NCI-H187 treated with DMSO at 0.1 percent for 48 hours (cell line): ENCODE measurements at places on chromosomes 12 and 14.

DNA sequence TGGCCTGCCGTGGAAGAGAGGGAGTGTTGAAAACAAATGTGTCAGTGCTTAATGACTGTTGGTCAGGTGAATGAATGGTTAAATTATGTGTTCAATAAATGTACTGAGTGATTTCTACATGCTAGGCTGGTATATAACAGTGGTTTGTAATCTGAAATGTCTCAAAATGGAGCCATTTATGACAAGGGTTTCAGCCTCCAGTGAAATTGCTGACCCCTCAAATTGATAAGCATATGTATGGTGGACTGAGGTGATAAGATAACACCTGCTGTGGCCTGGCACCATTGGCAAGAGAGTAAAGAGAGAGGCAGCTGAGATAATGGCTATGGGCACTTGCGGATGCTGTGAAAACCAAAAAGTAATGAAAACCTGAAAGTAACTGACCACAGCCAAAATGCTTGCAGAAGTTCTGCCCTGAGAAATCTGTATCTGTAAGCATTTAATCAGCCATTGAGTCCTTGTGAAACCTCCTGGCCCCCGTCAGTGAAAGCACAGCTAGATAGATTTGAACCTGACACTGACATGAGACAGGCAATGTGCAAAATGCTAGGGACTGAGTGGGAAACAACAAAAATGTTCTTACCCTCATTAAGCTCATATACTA lies 1.4 kb upstream of the BCAT1 start:
- DNase-seq, result no peak

DNA sequence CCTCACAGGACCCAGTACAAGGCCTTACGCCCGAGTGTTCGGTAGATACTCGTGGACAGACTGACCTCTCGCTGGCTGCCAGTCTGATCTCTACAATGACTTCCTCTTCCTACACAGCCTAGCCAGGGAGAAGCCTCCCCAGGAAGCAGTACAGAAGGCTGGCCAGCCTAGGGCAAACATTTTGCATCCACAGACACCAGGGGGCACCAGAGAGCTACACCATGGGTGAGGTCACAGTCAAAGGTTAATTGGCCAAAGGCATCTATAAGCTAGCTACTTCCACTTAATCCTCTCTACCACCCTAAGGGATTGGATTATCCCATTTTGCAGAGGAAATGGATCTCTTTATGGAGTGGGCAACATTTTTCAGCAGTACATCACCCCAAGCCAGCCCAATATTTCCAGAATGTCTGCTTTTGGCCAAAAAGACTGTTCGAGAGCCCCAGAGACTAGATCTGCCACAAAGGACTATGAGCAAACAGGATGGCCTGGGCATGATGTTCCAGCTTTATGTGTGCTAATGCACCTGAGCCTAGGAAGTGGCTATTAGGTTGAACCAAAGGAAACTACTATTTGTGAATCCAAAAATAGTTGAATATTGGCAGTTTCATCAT lies 14.6 kb upstream of the PNMA1 start:
- DNase-seq, result no peak

DNA sequence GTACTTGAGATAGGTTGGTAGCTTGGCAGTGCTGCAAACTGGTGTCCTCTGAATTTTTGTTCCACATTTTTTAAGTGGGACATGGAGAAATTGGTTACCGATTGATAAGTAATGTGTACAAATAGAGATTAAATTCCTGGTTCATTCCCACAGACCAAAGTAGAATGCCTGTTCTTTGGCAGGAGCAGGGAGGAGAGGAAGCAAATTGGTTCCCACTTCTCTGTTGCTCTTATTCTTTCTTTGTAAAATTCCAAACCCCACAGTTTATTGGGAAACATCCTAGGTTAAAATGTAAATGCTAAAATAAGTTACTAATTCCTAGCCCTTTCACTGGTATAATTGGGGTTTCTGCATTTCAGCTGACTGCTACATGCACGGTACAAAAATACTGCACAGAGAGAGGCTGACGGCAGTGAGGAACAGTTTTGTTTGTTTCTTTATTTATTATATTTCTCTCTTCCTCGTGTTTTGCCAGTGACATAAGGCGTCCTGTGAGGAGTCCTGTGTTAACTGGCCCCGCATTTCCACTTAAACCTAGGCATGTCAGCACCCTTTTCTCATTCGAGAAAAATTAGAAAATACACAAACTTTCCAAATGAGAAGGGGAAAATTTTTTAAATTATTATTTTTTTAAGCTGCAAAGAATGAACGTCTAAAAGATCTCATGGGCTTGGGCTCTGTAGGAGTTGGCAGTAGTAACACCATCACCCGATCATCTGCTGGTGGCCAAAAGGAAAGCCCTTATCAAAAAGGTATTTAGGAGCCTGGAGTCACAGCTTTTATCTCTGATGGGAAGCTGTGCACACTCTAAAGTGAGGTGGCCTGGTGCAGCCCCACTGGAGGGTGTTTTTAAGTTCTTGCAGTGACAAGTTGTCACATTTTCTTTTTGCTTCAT lies 25.4 kb upstream of the BCL7A start:
- DNase-seq, result no peak

- DNase-seq, result no peak
Measured at GRCh38 chr12:65834146-65834935, 10.1 kb downstream of the HMGA2 start.

DNA sequence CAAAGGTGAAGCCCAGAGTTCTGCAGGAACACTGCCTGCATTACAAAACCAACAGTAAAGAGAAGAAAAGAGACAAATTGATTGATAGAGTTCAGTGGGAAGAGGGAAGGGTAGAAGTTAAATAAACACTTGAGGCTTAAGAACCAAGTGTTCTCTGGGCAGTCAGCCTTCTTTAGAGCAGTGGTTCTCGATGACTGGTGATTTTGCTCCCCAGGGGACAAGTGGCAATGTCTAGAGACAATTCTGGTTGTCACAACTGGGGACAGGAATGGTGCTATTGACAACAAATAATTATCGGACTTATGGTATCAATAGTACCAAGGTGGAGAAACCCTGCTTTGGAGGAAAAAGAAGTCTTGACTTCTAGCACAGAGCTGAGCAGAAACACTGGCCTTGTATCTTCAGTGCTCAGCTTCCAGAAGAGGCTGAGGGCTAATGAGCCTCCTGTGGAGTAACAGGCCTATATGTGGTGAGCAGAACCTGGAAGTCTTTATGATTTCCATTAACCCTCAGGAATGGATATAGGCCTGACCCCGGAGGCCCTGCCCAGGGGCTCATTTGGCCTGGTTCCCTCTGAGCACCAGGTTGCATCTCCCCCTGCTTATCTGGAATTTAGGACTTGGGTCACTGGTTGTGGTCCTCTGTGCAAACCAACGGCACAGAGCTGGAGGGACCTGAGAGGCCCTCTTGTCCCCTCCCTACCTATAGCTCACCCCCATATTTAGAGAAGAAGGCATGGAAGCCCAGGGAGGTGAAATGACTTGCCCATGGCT lies 204.6 kb upstream of the PWP1 start:
- DNase-seq, result peak; percentile 57

DNA sequence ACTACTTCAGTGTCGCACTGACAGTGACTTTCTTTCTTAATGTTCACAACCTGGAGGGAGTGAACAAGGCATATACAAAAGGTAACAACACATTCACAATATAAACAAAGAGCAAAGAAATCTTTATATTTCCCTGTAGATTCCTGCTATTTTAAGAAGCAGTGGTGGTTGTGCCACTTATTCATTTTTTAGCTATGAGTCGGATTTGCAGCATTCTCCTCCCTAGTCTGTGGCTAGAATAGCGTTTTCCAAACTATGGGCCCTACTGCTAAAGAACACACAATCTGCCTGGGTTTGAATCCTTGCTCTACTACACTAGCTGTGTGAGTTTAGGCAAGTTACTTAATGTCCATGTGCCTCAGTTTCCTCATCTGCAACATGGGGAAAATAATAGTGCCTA lies 18.6 kb upstream of the MDM1 start:
- DNase-seq, result no peak

DNA sequence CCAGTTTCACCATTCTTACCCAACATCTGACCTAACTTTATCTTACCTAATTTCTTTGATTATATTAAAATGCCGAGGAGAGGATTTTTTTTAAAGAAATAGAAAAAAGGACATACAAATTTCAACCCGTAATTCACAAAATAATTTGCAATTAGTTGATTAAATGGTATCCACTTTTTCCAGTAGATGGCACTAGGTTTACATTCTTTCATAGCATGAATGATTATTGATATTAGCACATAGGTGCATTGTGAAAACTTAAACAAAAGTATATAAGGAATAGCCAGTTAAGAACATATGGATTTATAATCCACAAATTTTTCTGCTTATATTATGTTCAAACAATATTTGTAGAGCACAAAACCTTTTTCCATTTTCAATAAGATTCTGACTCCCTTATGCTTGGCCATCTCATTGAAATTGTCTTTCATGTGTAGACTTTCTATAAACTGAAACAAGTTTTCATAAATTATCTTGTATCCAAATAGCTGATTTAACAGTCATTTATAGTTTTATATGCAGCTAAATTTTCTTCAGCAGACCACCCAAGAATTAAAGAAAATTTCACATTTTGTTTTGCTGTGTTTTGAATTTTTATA lies 35.3 kb downstream of the MSRB3 start:
- no peak for DNase-seq

GRCh38 chr14:99769799-99770198 lies 23.4 kb upstream of the EML1 start:
- DNase-seq, result no peak
